ENCODE measurements at places on chromosomes 13 and 19.
A peak's percentile ranks its signal among the peaks of the same experiment; 100 is the strongest.

- DNase-seq = peak; percentile 20
These were observed 46.4 kb downstream of the N4BP2L1 start for GRCh38 chr13:32381539-32381938.

- DNase-seq = no peak
These were observed 44.3 kb downstream of the ZNF585A start for GRCh38 chr19:37127999-37128820.

DNA sequence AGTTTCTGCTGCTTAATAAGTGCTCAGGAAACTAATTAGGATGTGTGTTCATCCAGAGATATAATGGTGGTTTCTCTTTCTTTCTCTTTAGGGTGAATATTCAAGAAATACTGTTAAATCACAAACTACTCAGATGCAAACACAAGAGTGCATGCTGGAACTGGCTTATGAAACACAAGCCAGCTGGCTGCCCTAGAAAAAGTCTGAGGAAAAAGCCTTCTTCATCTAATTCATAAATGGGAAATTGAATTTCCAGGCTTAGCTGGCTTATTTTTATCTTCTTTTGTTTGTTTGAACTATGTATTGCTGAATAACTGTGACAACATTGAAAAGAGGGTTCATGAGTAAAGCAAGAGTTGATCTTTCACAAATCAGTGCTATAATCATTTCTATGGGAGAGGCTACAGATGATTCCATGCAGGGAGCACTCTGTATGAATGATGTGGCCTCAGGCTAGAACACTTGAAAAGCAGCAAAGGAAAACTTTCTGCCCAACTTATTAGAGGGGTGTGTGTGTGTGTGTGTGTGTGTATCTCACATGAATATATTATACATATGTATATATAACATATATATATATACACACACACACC is 69.8 kb upstream of the SCEL start:
- no peak for DNase-seq

- DNase-seq = no peak
These were observed 689.3 kb upstream of the ATXN8OS start for GRCh38 chr13:69418319-69418718.

DNA sequence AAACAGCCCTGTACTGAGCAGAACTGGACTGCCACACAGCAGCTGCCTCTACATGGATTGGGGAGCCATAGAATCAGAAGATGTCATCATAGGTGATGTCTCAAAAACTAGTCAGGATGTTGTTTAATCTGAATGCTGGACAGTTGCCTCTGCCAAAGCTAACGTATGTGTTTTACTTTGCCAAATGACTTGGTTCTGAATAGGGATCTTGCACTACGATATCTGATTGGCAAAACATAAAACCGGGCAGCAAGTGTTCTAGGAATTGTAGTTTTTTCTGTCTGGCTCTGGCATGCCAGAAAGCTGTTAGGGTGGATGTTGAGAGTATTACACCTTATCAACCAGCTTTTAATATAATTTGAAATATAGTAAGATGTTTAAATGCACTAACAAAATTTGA is 645.9 kb downstream of the GPC5 start:
- no peak for DNase-seq

- peak; percentile 9 for DNase-seq
These were observed 320.6 kb downstream of the ITGBL1 start for GRCh38 chr13:101773062-101773461.

GRCh38 chr13:51764184-51765141 is 39.5 kb downstream of the DHRS12 start:
- DNase-seq = peak; percentile 52

DNA sequence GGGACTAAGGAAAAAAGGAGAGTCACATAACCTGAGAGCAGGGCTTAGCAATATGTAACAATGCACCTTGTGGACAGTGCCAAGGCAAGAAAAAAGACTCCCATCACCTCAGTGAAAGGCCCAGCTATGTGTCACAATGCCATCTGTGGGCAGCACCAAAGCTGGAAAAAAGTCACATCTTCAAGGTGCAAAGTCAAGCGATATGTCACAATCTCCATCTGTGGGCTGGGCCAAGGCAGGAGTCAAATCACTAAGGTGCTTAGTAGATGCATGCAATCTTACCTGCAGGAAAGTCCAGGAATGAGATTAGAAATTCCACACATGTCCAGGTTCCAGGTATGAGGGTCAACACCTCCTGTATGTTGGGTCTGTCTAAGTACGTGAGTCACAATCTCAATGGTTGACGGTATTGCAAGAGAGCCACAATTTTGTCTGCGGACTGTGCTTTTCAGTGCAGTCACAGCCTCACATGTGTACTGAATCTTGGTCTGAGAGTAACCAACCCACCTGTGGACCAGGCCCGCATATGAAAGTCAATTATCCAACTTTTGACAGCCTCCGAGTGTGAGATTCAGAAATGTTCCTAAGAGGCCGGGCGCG is 14.8 kb upstream of the ZNF43 start:
- no peak for DNase-seq

DNA sequence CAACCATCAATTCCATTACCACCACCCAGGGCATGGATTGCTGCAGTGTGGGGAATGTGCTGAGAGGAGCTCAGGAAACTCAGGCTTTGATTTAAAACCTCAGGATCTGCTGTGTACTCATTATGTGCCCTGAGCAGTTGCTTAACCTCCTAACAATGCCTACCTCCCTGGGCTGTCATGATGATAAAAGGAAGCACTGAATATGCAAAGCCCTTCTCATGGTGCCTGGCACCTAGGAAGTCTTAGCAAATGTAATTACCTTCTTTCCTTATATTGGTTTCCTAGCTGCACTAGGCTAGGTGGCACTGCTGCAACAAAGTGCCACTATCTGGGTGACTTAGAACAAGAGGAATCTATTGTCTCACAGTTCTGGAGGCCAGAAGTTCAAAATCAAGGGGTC is 62.2 kb downstream of the KCTD12 start:
- DNase-seq = no peak

GRCh38 chr13:36026531-36026930 is 104.7 kb downstream of the DCLK1 start:
- DNase-seq = no peak

DNA sequence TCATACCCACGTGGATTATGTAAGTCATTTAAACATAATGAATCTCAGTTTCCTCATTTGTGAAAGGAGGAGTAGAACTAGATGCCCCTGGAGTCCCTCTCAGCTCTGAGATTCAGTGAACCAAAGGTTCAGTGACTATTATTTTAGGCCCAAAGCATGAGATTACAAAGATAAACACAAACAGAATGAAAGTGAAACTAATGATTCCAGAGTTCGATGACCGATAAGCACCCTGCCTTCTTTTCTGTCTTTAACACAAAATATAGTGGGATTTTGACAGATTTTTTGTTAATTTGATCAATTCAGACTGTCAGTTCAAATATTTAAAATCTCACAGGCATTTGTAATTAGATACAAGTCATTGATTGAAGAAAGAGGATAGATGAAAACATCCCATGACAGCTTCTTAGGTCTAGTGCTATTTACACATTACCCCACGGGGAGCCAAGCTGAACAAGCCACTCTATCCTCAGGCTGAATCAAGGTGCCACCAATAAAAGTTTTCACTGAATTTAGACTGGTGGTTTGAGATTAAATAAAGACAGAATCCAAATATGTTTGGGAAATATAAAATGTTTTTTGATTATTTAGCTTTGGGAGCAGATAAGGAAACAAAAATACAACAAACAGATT is 64.6 kb upstream of the RAP2A start:
- peak; percentile 27 for DNase-seq

- DNase-seq = no peak
These were observed 20.5 kb upstream of the ALOX5AP start for GRCh38 chr13:30714629-30715371.

- no peak for DNase-seq
These were observed 8.5 kb upstream of the TMPRSS9 start for GRCh38 chr19:2351591-2351990.

DNA sequence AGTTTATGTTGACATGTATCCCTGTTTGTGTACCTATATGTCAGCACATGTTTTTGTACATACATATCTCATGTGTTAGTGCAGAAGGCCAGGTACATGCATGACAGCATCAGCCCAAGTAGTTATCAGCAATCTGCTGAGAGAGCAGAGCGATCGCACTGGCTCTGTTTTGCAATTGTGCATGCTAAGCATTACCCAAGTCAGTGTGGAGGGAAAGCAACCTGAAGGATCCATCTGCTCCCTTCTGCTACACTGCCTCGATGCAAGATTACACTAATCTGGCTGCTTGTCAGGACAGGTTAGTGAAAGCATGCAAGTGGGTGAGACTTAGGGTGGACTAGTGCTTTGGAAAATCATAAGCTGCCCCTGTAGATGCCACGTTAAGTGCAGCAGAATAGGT is 211.8 kb downstream of the PCCA start:
- DNase-seq = no peak

DNA sequence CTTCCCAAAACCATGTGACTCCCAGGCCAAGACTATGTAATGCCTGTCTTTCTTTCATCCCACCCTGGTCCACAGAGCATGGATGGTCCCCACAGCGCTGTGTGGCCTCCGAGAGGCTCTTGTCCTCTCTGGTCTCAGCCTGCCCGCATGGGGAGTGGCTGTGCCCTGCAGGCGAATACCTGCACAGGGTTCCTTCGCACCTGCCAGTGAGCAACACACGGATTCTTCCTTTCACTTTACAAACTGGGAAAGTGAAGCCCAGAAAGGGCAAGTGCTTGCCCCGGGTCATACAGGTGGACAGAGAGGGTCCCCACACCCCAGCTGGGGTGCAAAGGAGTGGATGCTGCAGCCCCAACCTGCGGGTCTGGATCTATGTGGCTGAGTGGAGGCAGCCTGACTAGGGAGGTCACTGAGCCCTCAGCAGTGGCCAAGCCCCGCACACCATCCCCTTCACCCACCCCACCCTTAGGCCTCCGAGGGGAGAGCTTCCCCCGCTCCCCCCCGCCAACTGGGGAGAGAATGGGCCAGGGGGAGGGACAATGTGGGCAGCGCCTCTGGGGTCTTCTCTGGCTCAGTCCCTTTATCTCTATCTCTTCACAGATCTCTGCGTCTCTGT is 747 bp upstream of the MARK4 start:
- DNase-seq = no peak

- peak; percentile 85 for DNase-seq
These were observed 7.4 kb downstream of the ETHE1 start for GRCh38 chr19:43519436-43520088.

- peak; percentile 92 for DNase-seq
These were observed at the start of gene ZNF836 for GRCh38 chr19:52171321-52172169. ZNF836 (minus strand) TSS chr19:52171621; CDS start chr19:52168072, 3,549 bp downstream.

- peak; percentile 62 for DNase-seq
These were observed 2.0 kb upstream of the INAFM1 start for GRCh38 chr19:47272448-47273312.

GRCh38 chr19:56273563-56274117 is 1.1 kb downstream of the EDDM13 start:
- DNase-seq = peak; percentile 16

DNA sequence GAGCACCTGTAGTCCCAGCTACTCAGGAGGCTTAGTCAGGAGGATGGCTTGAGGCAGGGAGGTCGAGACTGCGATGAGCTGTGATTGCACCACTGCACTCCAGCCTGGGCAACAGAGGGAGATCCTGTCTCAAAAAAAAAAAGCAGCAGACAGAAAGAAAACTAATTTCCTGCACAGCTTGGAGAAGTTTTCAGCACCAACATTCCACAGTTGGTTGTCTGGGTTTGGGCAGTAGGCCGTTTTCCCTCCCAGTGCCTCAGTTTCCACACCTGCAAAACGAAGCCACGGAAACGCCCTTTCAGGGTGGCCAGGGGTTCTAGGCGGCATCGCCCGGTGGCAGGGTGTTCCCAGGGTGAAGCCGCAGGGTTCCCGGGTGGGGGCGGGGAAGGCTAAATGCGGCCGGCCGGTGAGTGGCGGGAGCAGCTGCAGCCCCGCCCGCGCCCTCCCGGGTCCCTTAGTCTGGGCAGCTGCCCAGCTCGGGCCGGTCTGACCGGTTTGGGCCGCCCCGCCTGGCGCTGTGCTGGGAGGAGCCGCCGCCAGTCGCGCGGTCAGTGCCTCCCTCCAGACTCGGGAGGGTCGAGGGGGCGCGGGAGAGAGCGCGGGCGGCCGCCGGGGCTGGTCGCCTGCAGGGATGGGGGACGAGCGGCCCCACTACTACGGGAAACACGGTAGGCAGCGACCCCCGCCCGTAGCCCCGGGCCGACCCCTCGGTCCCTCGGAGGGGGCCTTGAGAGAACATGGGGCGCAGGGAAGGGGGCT is at the start of gene SLC44A2:
SLC44A2 (plus strand) TSS at position 551 of the 759 bp plus-strand sequence; CDS start at position 632, 81 bp downstream.
- DNase-seq = peak; percentile 95

- no peak for DNase-seq
These were observed 15.8 kb upstream of the RELB start for GRCh38 chr19:44985445-44985844.

DNA sequence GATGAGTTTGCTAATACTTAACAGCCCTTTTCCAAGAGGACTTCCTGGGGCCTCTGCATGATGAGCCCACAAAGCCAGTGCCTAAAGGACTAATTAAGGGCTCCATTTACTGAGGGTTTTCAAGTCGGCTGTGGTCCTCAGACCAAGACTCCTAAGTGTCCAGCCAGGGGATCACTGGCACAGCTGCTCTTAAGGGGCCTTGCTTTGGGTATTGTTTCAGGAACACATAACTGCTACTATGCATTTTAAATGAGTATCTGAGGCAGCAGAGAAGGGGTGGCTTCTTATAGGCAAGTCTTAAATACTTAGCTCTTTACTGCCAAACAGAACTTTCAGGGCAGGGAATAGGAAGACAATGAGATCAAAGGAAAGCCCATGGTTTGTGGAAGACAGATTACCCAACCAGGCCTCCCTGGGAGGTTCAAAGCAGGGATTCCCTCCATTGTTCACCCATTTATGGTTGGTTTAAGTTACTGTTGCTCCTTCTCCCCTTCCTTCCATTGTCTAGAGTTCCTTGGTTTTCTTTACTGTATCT is 61.9 kb downstream of the TNFRSF19 start:
- DNase-seq = no peak

DNA sequence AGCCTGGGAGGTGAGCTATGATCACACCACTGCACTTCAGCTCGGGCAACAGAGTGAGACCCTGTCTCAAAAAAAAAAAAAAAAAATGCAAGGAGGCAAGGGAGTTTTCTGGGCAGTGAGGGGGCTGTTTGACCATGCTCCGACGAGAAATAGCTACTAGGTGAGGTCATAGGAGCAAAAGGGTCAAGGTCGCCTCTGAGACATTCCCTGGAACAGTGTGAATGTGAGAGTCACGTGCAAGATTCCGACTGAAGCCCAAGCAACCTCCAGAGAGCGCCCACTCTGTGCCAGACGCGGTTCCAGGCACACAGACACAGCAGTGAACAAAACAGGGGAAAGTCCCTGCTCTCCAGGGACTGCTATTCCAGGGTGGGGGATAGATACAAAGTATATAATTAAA is 2.5 kb downstream of the ZNRF4 start:
- DNase-seq = no peak

GRCh38 chr13:96238861-96239260 is 149.0 kb downstream of the HS6ST3 start:
- no peak for DNase-seq
